ENCODE measurements at places on chromosomes 2 and 18.

- no peak for DNase-seq
Observed at GRCh38 chr18:35186291-35187034, 54.4 kb upstream of the ZNF397 start.

- no peak for DNase-seq
Observed at GRCh38 chr2:205321231-205321630, 361.1 kb upstream of the NRP2 start.

DNA sequence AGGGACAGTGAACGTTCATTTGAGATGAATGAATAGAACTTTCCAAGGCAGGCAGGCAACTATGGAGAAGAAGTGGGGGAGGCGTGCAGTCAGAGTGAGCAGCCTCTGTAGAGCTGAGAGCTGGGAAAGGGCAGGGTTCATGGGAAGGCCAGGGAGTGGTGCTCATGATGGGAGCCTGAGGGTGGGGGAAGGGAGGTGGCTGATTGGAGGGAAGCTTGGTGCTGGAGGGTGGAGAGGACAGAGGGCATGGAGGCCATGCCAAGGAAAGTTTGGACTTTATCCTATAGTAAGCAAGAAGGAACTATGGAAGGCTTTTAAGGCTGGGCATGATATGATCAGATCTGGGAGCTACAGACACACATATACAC, 47.6 kb upstream of the LGALSL start:
- DNase-seq = no peak

- DNase-seq = no peak
Observed at GRCh38 chr2:118842661-118843482, 4.6 kb downstream of the EN1 start.

DNA sequence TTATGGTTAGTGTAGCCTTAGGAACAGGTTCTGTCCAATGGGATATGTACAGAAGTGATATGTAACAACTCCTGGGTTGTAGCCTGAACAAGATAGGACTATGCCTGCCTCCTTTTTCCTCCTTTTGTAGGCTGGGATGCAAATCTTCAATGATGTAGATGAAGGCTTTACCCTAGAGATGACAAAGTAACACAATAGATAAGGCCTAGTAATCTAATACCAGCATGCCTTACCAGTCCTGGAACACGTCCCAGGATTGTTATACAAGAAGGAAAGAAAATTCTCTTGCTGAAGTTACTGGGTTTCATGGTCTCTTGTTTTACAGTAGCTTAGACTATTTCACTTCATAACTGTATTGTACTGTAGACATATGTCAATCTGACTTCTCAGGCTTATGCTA, 192.1 kb downstream of the OTX1 start:
- DNase-seq = no peak

GRCh38 chr2:200742426-200742825, 69.3 kb upstream of the BZW1 start:
- no peak for DNase-seq

DNA sequence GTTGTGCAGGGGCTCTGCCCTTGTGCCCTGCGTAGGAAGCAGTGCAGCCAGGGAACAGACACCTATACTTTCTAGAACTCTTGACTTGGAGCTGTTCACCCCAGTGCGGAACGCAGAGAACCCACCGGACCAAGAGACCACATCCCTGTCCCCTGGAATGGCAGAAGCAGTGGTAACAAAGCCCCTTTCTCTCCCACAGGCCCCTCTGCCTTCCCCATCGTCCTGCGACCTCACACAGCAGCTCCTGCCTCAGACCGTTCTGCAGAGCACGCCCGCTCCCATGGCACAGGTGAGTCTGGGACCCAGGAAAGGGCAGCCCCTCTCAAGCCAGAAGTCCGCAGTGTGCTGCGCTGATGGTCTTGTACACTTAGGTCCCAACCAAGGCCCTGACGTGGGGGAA, 24.6 kb upstream of the RPL31 start:
- DNase-seq = no peak

DNA sequence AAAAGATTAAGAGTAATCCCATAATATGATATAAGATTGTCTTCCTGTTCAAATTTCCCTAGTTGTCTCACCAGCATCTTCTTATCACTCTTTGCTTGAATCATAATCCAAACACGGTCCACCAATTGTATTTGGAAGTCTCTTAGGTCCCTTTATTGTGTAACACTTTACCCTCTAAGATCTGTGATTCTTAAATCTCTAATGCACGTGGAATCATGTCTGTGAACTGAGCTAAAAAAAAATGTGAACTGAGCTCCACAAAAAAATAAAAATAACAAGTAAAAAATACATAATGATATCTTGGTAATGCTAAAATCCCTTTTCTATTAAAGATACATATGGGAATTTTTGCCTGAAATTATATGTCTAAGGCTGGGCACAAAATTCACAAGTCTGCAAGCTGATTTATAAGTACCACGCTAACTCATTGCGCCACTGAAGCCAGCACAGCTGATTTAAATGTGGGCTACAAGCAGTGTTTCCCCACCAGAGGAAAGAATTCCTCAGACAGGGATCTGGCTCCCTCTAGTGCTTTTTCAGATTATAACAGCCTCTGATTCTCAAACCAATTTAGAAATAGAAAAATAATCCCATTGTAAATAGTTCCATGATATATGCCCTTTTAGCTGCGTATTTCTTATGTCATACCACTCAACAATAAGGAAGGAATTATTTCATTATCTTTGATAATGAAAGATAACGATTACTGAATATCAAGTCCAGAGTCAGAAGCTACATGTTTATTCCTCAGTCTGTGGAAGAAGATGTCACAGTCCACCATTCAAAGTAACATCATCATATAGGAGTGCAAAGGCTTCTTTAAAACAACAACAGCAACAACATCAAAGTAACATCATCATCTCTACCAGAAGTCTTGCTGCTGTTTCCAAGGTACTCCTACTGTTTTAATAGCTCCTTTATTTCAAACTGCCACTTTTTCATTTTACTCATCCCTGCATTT, 22.9 kb downstream of the RBM43 start:
- DNase-seq = peak; percentile 52

DNA sequence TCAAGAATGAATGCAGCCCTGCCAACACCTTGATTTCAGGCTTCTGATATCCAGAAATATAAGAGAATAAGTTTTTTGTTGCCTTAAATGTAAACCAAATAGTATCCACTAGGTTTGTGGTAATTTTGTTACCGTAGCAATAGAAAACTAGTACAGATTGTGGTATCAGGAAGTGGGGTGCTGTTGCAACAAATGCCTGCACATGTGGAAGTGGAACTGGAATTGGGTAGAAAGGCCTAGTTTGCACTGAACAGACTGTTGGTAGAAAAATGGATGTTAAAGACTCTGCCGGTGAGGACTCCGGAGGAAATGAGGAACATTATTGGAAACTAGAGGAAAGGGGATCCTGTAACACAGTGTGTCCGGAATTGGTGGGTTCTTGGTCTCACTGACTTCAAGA, 145.8 kb upstream of the MGAT5 start:
- DNase-seq = no peak

- no peak for DNase-seq
Observed at GRCh38 chr2:235630718-235631296, 137.0 kb downstream of the AGAP1 start.

DNA sequence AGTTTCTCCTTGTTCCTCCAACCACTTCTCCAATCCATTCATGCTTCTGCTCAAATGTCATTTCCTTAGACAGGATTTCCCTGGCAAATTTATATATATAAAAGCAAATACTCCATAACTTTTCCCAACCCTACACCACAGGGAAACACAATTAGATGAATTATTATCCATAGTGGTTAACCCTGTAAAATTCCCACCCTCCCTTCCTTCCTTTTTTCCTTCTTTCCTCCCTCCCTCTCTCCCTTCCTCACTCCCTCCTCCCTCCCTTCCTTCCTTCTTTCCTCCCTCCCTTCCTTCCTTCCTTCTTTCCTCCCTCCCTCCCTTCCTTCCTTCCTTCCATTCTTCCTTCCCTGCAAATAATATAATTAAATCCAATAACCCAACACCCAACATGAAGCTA, 617.7 kb downstream of the IRS1 start:
- no peak for DNase-seq

- DNase-seq = no peak
Observed at GRCh38 chr2:20615466-20616241, 35.2 kb downstream of the HS1BP3 start.

DNA sequence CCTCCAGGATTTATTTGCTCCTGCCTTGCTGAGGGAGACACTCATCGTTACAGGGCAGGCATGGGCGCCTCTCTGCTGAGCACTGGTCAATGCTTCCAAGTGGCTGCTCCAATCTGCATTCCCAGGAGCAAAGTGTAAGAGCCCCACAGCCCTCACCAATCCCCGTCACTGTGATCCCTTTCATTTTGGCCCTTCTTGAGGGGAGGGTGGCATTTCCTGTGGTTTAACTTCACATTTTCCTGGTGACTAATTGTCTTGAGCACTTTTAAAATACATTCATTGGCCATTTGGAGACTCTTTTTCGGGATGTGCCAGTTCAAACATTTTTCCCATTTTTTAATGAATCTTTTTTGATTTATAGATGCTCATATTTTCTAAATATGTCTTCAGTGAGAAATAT, 33.0 kb downstream of the TPO start:
- no peak for DNase-seq

GRCh38 chr18:55149994-55150393, 190.7 kb upstream of the CCDC68 start:
- no peak for DNase-seq

DNA sequence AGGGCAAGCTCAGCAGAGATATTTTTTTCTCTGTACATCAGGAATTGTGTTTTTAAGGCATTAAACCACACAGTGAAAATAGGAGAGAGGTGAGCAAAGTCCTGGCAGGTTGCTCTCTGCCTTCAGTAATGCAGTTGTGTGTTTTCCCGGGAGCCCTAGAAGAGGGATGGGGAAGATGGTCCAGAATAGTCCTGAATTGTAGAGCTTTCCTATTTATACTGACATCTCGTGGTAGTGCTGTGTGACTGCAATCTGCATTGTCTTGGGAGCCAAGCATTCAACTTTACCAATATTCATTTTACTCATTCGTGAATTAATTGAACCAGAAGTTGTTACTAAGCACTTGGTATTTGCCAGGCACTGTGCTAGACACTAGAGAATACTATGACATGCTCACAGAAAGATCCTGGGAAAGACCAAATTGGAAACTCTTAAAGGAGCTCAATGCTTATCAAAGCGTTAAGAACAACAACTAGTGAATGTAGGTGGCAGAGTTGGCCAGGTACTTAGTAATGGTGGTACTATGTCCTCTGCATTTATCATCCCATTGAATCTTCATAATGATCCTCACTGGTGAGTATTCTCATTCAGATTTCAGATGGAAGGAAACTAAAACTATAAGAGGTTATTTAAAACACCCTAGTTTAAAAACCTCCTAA, 214.6 kb downstream of the TRIB2 start:
- DNase-seq = peak; percentile 22

DNA sequence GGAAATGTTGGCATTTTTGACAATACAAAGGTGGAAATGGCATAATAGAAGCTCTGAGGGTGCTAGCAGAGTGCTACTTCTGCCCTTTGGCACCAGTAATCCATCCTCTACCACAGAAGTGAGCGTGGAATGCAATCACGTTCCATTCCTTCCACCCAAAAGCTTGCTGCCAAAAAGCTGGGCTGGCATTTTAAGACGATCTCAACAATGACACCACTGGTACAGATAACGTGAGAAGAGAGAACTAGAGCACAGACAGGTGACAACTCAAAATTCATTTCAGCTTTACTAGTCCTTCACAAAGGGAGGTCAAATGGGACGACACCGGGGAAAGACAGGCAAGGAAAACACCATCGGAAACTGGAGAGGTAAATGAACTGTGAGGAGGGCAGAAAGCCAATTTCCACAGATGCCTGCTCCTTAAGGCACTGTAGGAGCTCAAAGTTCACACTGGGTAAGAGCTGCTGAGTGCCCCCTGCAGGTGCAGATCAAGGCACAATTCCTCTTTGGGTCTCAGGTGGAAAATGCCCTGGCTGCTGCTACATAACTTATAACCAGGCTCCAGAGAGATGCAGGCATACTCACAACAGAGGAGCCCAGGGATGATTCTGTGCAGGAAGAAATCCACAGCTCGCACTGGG, 50.7 kb upstream of the RNU4ATAC start:
- DNase-seq = no peak

DNA sequence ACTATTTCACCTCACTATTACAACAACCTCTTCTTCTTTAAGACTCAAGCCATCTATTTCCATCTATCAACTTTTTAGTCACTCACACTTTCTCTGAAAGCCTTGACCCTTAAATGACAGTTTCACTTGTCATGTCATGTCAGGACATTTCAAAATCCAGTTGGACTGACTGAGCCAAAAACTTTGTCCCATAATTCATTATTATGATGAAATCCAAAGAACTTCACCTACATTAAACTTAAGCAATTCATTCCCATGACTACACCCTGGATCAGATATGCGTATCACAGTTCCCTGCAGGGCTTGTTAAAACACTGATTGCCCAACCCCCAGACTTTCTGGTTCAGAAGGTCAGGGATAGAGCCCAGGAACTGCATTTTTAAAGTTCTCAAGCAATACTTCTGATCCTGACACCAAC, 26.5 kb downstream of the LDAH start:
- no peak for DNase-seq

DNA sequence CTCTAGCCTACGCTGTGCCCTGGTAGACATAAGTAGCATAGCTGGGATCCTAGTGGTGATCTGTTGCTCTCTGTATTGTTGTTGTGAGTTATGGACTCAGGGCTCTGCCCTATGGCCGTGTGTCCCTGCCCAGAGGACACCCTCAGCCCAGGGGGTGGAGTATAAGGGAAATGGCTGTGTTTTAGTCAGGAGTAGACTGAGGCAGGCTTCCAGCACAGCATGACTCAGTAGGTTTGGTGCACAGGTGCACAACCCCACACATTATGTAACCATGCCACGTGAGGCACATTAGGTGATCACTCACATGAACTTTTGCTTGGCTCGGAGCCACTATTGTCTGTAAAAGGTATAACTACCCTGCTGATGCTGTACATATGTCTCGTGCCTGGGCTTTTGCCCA, 59.9 kb upstream of the PEX13 start:
- no peak for DNase-seq

GRCh38 chr2:188919824-188920223, 54.3 kb upstream of the COL3A1 start:
- DNase-seq = no peak

DNA sequence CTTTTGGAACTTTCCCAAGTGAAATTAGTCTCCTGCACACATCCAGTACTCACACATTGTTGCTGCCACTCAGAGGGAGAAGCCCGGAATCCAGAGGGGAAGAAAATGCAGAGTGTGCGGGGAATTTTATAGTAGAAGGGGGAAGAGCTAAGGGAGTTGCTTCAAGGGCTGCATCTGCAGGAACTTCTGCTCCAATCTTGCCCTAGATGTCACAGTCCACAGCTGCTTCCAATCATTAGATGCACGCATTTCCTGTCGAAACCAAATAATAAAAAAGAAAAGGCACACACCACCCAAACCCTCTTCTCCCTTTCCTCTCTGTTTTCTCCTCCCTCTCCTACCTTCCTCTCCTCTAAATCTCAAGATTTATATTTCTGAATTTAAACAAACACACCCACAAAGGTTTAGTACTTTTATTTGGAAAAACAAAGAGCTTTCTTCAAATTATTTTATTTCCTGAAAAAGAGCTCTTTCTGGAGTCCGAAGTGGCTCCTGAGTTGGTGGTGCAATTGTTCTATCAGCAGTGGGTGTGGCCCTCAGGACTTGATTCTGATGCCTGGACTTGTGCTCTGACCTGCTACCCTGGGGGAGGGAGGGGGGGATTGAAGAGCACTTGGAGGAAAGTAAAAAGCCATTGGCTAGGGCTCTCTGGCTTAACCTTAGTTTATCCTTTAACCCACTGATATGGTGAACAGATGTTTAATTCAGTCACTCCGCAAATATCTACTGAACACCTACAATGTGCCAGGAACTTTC, 72.0 kb downstream of the KCNE4 start:
- DNase-seq = no peak

- no peak for DNase-seq
Observed at GRCh38 chr2:65075605-65076344, 19.6 kb downstream of the CEP68 start.

GRCh38 chr2:183070942-183071844, 7.4 kb upstream of the DUSP19 start:
- DNase-seq = no peak

All from activated CD4-positive, alpha-beta T cell treated with anti-CD3 and anti-CD28 coated beads, Interleukin-2, amount 50 U/mL, for 16 hours (primary cell).